DMS79 treated with DMSO at 0.1 percent for 48 hours (cell line): ENCODE measurements at places on chromosomes 5 and 9.
A peak's percentile ranks its signal among the peaks of the same experiment; 100 is the strongest.

GRCh38 chr5:131280417-131280816, 16.6 kb downstream of the CDC42SE2 start:
- DNase-seq: no peak

DNA sequence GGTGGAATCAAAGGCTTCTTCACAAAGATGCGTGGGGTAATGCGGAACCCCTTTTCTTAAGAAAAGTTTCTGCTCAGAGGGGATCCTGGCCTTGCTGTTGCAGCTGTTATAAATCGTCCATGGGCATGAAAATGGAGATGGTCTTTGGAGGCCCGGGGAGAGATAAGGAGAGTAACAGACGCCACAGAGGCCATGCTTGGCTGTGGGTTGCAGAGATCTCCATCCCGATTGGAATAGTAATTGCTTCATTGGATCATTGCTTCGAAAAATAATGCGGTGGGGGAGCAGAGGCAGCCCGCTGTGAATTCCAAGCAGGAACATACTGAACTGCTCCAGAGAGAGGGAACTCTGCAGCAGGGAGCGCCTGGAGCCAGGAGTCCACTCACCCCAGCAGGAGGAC, 55.5 kb downstream of the C5orf15 start:
- DNase-seq: no peak

DNA sequence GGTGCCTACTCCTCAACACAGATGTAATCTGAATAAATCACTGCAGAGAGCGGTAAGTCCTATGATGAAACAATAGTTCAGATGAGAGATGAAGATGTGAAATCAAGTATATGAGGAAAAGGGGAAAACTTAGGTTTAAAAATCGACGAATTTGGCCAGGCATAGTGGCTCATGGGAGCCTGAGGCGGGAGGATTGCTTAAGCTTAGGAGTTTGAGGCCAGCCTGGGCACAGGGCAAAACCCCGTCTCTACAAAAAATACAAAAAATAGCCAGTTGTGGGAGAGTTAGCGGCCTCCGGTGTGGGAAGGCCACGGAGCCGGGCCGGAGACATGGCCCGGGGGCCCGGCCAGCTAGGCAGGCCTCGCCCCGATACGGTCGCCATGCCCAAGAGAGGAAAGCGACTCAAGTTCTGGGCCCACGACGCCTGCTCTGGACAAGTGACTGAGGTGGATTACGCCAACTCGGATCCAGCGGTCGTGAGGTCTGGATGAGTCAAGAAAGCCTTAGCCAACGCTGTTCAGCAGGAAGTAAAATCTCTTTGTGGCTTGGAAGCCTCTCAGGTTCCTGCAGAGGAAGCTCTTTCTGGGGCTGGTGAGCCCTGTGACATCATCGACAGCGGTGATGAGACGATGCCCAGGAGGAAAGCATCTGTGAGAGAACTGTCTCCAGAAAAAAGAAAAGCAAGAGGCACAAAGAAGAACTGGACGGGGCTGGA, 62.8 kb upstream of the SUB1 start:
- no peak for DNase-seq

- no peak for DNase-seq
Observed at GRCh38 chr9:83906144-83906543, 15.1 kb downstream of the KIF27 start.

GRCh38 chr5:132279801-132280200, 14.4 kb upstream of the SLC22A4 start:
- no peak for DNase-seq

DNA sequence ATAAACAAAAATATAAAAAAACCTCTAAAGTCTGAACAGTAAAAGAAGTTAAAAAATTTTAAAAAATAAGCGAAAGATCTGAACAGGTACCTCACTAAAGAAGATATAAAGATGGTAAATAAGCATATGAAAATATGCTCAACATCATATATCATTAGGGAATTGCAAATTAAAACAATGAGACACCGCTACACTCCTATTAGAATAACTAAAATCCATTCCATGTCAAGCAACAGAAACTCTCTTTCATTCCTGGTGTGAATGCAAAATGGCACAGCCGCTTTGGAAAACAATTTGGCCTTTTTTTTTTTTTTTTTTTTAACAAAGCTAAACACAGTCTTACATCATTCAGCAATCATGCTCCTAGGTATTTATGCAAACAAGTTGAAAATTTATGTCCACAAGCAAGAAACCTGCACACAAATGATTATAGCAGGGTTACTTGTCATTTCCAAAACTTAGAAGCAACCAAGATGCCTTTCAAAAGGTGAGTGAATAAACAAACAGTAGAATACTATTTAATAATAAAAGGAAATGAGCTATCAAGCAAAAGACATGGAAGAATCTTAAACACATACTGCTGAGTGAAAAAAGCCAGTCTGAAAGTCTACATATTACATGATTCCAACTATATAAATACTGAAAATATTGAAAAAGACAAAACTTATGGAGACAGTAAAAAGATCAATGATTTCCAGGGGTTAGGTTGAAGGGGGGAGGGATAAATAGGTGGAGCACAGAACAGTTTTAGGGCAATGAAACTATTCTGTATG, 22.1 kb downstream of the ANXA1 start:
- DNase-seq: no peak

GRCh38 chr9:32986971-32987370, 14.5 kb downstream of the APTX start:
- no peak for DNase-seq

- no peak for DNase-seq
Observed at GRCh38 chr5:14492331-14492964, 89.1 kb upstream of the OTULINL start.

DNA sequence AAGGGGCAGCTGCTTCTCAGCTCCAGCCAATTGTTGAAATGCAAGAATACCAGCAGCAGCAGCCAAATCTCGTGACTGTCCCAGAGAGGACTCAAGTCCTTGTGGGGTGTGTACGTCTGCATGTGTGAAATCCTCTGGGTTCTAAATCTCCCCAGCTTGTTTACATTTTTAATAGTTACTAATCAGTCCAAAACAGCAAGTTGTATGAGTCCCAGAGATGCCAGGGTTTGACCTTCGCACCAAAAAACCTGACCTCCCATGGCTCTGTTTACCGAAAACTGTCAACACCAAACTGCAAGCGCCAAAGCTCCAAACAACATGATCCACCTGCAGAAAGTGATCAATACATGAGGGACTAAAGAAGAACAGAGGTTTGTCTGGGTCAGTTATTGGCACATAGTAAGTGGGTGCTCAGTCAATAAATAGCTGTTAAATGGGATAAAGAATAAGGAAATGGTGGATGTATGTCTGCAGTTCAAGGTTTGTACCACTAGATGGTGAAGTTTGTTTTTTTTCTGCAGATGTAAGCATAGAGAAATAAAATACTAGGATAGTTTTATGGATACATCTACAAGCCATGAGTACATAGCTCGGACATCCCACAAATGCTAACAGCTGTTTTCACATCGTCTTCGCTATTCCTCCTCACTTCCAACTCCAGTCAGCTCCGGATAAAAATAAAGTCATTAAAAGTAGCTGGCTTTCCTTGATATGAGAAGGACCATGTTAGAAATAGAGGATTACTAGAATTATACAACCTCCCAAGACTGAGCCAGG, 85.3 kb upstream of the ADRB2 start:
- no peak for DNase-seq

GRCh38 chr9:136664000-136664915, 1.5 kb downstream of the EGFL7 start:
- no peak for DNase-seq

DNA sequence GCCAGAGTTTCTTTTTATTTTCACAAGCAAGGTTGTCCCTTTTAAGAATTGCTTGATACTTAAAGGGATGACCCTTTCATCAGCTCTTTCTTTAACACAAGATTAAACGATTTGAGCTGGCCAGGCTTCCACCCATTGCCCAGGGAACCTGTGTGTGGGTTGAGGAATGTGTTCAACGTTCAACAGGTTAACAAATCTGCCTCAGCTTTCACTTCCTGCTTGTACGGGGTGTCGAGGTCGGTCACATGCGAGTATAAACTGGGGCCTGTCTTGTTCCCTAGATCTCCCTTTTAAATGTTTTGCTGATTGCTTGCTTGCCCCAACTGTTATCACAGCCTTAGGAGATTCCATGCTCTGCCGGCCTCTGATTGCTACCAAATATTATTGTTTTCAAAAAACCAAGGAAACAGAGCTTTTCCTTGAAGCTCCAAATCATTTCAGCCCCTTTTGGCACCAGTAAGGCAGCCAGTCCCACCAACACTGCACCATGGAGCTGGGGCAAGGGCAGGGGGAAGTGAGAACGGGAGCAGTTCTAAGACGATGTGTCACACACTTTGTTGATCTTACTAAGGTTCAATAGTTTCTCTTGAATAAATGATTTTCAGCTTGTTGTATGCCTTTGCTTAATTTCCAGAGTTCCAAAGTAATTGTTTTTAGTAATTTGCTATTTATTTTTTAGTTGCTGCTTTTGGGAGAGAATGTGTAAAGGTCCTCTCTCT, 10.7 kb upstream of the CLK4 start:
- no peak for DNase-seq

GRCh38 chr9:75186767-75187380, 98.6 kb downstream of the OSTF1 start:
- peak; percentile 2 for DNase-seq

- peak; percentile 57 for DNase-seq
Observed at GRCh38 chr5:98770209-98770910, 3.1 kb upstream of the RGMB start.

GRCh38 chr5:37034955-37035354, 158.4 kb downstream of the NIPBL start:
- no peak for DNase-seq

GRCh38 chr9:113945784-113946183, 69.7 kb downstream of the ZNF618 start:
- DNase-seq: no peak
